ENCODE measurements at places on chromosomes 2 and 18.
A peak's percentile ranks its signal among the peaks of the same experiment; 100 is the strongest.

DNA sequence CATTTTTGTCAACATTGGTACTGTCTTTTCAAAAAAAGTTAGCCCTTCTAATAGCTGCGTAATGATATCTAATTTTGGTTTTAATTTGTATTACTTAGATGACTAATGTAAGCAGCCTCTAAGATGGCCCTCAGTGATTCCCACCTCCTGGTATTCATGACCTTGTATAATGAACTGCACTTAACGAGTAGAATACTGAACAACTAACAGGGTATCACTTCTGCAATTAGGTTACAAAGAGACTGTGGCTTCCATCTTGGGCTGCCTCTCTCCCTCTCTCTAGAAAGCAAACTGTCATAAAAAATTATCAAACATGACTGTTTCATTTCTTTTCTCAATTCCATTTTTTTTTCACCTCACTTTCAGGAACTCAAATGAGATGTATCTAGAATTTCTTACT, 120.9 kb downstream of the RNF152 start:
- H3K27me3 ChIP-seq: no peaks in the 10 kb centered on the region
- no peak overlapping the region for H3K4me3 ChIP-seq
- no peaks in the 10 kb centered on the region for H3K36me3 ChIP-seq
- no peaks in the 10 kb centered on the region for H3K4me1 ChIP-seq
- no peak for DNase-seq
- H3K27ac ChIP-seq: no peak overlapping the region

DNA sequence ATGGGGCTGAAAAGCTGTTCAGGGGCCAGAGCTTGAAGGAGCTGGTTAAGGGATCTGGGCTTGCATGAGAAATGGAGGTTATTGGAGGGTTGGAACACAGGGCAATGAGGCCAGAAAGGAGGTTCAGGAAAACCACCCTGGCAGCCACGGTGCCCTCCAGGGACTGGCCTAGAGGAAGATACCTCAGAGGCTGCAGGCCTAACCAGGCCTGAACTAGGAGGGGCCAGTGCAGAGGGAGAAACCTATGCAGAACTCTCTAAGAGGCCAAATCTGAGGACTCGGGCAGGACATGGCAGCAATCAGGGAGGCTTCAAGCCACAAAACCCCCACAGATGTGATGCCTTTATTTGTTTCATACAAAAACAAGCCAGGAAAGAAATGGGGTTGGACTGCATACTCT, 66.8 kb downstream of the BIN1 start:
- H3K27ac ChIP-seq: no peak overlapping the region
- DNase-seq: no peak
- H3K4me3 ChIP-seq: no peak overlapping the region

- H3K27ac ChIP-seq: no peak overlapping the region
- H3K36me3 ChIP-seq: no peaks in the 10 kb centered on the region
- no peak for DNase-seq
These were observed 26.8 kb downstream of the MOGAT1 start for GRCh38 chr2:222698276-222698675.

GRCh38 chr2:36318547-36318946, 37.0 kb upstream of the CRIM1 start:
- DNase-seq: peak; percentile 32
- H3K27me3 ChIP-seq: no peaks in the 10 kb centered on the region
- H3K4me1 ChIP-seq: no peaks in the 10 kb centered on the region
- H3K36me3 ChIP-seq: no peaks in the 10 kb centered on the region
- no peak overlapping the region for H3K27ac ChIP-seq

- no peak overlapping the region for H3K4me3 ChIP-seq
- no peaks in the 10 kb centered on the region for H3K27me3 ChIP-seq
- H3K4me1 ChIP-seq: no peaks in the 10 kb centered on the region
- H3K27ac ChIP-seq: no peak overlapping the region
These were observed 417.0 kb downstream of the TXNL1 start for GRCh38 chr18:56221195-56222065.

DNA sequence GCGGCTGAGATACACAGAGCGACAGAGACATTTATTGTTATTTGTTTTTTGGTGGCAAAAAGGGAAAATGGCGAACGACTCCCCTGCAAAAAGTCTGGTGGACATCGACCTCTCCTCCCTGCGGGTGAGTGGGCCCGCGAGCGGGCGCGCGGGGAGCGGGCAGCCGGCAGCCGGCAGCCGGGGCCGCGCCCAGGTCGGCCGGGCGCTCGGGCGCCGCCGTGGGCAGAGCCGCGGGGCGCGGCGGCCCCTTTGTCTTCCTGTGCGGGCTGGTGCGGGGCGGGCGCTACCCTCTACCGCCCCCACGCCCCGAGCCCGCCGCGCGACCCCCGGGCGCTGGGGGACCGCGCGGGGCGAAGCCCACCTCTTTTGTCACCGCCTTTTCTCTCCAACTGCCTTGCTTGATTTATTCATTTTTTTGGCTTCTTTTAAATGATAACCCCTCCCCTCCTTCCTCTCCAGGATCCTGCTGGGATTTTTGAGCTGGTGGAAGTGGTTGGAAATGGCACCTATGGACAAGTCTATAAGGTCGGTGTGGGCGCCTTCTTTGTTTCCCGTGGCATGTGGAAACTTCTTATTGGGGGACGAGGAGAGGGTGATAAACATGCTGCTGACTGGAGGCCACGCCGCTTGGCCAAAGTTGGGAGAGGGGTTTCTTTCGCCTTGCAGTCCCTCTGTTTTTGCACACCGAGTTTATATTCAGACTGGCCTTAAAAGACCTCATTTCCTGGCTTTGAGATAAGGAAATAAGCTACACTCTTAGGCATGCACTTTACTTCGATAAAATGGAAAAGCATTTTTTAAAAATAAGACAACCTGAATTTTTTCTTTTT, 722 bp downstream of the MAP4K4 start:
- H3K4me3 ChIP-seq: peak overlapping the region; percentile 47
- no peak overlapping the region for H3K27ac ChIP-seq
- peak; percentile 37 for DNase-seq

- no peaks in the 10 kb centered on the region for H3K4me1 ChIP-seq
- no peak for DNase-seq
- H3K36me3 ChIP-seq: no peaks in the 10 kb centered on the region
- no peaks in the 10 kb centered on the region for H3K27me3 ChIP-seq
- H3K4me3 ChIP-seq: no peak overlapping the region
These were observed 174.6 kb upstream of the PID1 start for GRCh38 chr2:229445501-229446211.

DNA sequence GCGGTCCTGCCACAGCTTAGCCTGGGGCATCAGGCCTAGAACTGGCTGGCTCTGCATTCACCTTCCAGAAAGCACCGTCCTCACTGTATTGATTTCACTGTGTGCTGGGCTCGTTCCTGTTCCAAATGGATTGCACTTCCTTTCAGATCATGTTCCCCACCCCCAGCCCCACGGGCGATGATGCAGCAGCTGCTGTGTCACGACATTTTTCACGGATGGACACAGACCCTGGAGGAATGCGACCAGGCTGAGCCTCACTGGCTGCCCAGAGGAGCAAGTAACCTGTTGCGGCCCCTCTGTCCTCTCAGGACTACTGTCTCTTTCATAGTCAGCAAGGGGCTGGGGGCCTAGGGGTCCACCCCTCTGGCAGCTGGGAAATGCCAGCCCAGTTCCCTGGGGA, 50.3 kb downstream of the CAPN13 start:
- no peak for DNase-seq
- H3K4me1 ChIP-seq: no peaks in the 10 kb centered on the region
- H3K36me3 ChIP-seq: no peaks in the 10 kb centered on the region
- no peak overlapping the region for H3K4me3 ChIP-seq
- H3K27ac ChIP-seq: no peak overlapping the region

- DNase-seq: no peak
- no peak overlapping the region for H3K27ac ChIP-seq
- H3K4me1 ChIP-seq: no peaks in the 10 kb centered on the region
- no peaks in the 10 kb centered on the region for H3K27me3 ChIP-seq
- H3K36me3 ChIP-seq: no peaks in the 10 kb centered on the region
These were observed 138.9 kb downstream of the LTBP1 start for GRCh38 chr2:33085646-33086045.

DNA sequence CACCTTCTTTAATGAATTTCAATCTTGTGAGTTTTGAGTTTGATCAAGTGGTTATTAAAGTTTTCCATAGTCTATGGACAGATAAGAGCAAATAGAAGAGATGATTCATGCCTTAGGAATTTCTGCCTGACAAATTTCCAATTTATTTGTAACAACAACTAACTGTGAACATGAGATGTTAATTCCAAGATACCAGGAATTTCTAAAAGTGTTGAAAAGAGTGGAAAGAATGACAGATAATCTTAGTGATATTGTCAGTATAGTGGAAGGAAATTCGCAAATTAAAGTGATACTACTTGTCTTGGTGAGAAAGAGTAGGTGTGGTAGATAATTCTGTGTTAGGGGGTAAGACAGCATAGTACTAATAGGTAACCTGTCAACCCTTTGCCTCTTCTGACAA, 82.4 kb downstream of the AGPS start:
- H3K36me3 ChIP-seq: no peaks in the 10 kb centered on the region
- H3K4me3 ChIP-seq: no peak overlapping the region
- DNase-seq: no peak
- no peak overlapping the region for H3K27ac ChIP-seq
- no peaks in the 10 kb centered on the region for H3K4me1 ChIP-seq

DNA sequence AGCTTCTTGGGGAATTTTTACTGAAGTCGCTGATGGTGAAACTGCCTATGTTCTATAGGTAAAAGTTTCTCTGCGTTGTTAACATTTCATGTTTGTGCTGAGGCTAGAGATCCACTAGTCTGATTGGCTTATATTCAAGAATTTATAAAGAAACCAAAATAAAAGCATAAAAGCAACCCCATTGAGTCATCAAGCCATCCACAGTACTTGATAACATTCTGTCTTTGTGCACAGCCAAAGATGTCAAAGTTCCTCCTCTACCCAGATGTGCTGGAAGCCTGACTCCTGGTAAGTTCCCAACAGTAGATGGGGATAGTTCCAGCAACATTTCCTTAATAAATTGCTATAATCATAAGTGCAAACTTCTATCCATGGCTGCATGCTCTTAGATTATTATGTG, 107.8 kb downstream of the TANC1 start:
- H3K4me3 ChIP-seq: no peak overlapping the region
- DNase-seq: no peak
- no peaks in the 10 kb centered on the region for H3K27me3 ChIP-seq
- H3K4me1 ChIP-seq: no peaks in the 10 kb centered on the region
- H3K36me3 ChIP-seq: no peaks in the 10 kb centered on the region
- no peak overlapping the region for H3K27ac ChIP-seq

- no peaks in the 10 kb centered on the region for H3K36me3 ChIP-seq
- H3K4me1 ChIP-seq: no peaks in the 10 kb centered on the region
- no peak for DNase-seq
- no peak overlapping the region for H3K27ac ChIP-seq
- no peak overlapping the region for H3K4me3 ChIP-seq
These were observed 23.2 kb downstream of the FAM124B start for GRCh38 chr2:224378701-224379097.

DNA sequence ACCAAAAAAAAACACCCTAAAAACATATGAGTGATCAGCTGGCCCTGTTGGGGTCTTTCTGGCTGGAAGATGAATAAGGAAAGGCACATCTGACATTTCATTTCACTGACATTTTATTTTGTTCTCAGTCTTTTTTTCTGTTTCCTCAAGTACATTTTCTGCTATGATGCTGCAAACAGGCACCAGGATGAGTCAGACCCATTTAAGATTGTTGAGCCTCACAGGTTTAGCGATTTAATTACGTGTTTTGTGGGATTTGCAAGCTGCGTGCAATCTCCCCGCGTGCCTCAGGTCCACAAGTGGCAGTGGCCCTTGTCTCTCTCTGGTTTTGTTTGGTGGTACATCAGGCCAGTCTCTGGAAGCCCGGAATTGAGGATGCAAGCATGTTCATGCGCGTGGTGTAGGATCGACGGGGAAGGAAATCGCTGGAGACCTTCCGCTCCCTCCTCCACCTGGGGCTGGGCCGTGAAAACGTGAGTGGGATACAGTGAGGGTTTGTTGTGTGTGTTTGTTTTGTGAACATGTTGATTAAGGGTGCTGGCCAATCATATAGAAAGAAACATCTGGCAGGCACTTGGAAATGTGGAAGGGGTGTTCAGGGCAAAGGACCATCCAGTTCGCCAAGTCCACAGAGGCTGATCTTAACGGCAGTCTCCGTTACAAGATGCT, 120.2 kb upstream of the ZNF516 start:
- no peaks in the 10 kb centered on the region for H3K36me3 ChIP-seq
- H3K27ac ChIP-seq: no peak overlapping the region
- no peaks in the 10 kb centered on the region for H3K4me1 ChIP-seq
- H3K4me3 ChIP-seq: no peak overlapping the region
- DNase-seq: no peak

DNA sequence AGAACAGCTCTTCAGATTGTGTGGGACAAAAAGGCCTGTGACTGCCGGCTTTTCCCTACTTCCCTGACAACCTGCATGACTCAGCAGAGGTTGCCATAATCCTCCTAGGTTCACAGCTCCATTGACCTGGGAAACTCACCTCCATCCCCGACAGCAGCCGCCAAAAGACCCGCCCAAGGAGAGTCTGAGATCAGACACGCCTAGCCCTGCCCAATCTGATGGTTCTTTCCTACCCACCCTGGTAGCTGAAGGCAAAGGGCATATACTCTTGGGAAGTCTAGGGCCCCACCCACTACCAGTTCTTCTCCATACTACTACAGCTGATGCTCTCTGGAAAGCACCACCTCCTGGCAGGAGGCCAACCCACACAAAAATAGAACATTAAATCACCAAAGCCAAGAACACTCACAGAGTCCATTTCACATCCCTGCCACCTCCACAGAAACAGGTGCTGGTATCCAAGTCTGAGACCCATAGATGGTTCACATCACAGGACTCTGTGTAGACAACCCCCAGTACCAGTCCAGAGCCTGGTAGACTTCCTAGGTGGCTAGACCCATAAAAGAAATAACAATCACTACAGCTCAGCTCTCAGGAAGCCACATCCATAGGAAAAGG, 140.6 kb downstream of the NETO1 start:
- no peak overlapping the region for H3K4me3 ChIP-seq
- DNase-seq: no peak
- H3K4me1 ChIP-seq: no peaks in the 10 kb centered on the region
- no peaks in the 10 kb centered on the region for H3K36me3 ChIP-seq

- H3K27me3 ChIP-seq: no peaks in the 10 kb centered on the region
- no peak overlapping the region for H3K27ac ChIP-seq
- DNase-seq: no peak
- no peaks in the 10 kb centered on the region for H3K36me3 ChIP-seq
- H3K4me1 ChIP-seq: no peaks in the 10 kb centered on the region
- H3K4me3 ChIP-seq: no peak overlapping the region
These were observed 36.2 kb upstream of the TMEFF2 start for GRCh38 chr2:192230889-192231453.

DNA sequence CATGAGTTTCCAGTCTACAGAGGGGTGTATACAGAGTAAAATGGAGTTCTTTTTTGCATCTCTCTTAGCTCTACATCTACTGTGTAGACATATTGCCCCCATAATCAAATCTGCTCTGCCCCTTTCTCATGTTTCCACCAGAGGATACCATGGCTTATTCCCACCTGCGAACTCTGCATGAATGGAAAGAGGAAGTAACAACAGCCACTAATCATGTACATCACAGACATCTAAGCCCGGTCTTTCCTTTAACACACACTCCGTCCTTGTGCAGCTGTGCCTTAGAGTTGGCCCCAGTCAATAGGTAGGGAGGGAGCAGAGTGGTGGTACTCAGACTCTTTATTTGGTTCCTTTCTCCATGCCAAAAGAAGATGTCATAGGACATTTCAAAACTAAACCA, 147.3 kb upstream of the NRP2 start:
- H3K27ac ChIP-seq: no peak overlapping the region
- H3K4me3 ChIP-seq: no peak overlapping the region
- no peaks in the 10 kb centered on the region for H3K36me3 ChIP-seq
- no peaks in the 10 kb centered on the region for H3K27me3 ChIP-seq
